ENCODE measurements at places on chromosomes 13 and 19.

- DNase-seq = no peak
- no peak overlapping the region for H3K4me3 ChIP-seq
These were observed 19.1 kb upstream of the PDE4C start for GRCh38 chr19:18245297-18245696.

- no peaks in the 10 kb centered on the region for H3K36me3 ChIP-seq
- no peaks in the 10 kb centered on the region for H3K27me3 ChIP-seq
- no peak overlapping the region for H3K27ac ChIP-seq
- H3K4me3 ChIP-seq = no peak overlapping the region
- H3K4me1 ChIP-seq = peaks cover 35% of the 10 kb centered on the region
These were observed 17.8 kb downstream of the GATAD2A start for GRCh38 chr19:19423322-19423721.

DNA sequence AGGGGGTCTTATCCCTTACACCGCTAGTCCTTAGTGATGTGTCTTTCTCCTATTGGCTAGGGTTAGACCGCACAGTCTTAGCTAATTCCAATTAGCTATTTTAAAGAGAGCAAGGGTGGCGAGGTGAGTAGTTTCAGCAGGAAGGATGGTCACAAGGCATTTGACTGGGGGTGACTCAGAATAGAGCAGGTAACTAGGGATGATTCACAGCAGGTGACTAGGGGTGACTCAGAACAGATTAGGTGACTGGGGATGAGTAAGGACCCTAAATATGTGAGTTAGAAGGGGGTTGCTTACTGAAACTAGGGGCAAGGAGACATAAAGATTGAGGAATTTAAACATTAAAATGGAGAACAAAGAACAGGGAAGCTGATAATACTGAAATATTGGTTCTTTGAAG is 64.3 kb downstream of the ZNF66 start:
- no peaks in the 10 kb centered on the region for H3K36me3 ChIP-seq
- H3K4me3 ChIP-seq = no peak overlapping the region
- H3K27ac ChIP-seq = no peak overlapping the region

GRCh38 chr19:10712754-10713153 is 5.1 kb upstream of the DNM2 start:
- no peak for DNase-seq
- H3K27ac ChIP-seq = no peak overlapping the region
- H3K36me3 ChIP-seq = peaks cover 4% of the 10 kb centered on the region
- no peaks in the 10 kb centered on the region for H3K4me1 ChIP-seq

- H3K4me1 ChIP-seq = peaks cover 7% of the 10 kb centered on the region
- H3K36me3 ChIP-seq = no peaks in the 10 kb centered on the region
- no peaks in the 10 kb centered on the region for H3K27me3 ChIP-seq
- no peak for DNase-seq
These were observed 19.4 kb downstream of the ZNF816 start for GRCh38 chr19:52943134-52943883.

Data from effector memory CD4-positive, alpha-beta T cell (primary cell).